ENCODE measurements at places on chromosomes 6 and 20.

- no peak for DNase-seq
These were observed 84.0 kb downstream of the PHACTR3 start for GRCh38 chr20:59688356-59688755.

DNA sequence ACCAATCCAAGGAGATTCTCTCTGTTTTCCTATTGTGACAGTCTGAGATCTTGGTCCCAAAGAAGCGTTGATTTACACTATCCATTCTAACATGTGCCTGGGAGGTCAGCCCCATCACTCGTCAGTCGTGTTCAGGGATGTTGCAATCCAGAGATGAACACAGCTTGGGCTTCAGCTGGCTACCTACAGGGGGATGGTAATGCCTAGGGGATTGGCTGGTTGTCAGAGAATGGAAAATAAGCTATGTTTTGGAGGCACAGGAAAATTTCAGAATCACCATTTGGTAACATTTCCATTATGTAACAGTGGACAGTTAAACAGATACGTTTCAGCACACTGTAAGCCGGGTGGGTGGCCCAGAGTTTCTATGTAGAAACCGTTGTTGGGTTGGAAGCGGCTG, 147.1 kb upstream of the RALGAPA2 start:
- DNase-seq: no peak

- no peak for DNase-seq
These were observed 10.8 kb upstream of the PARD6B start for GRCh38 chr20:50720582-50720981.

DNA sequence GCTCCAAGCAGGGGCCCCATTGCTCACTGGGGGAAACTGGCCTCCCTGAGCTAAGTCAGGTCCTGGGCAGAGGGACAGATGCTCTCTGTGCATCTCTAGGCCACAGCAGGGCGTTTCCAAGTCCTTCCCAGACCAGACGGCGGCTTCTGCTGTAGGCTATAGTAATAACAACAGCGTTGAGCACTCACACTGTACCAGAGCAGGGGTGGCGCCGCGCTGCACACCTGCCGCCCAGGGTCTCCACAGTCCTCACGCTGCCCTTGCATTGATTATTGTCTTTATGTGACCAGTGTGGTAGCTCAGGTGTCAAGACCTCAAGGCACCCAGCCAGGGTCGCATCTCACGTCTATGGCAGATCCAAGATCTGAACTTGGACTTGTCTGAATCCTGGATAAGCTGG, 14.9 kb upstream of the CCN5 start:
- no peak for DNase-seq

DNA sequence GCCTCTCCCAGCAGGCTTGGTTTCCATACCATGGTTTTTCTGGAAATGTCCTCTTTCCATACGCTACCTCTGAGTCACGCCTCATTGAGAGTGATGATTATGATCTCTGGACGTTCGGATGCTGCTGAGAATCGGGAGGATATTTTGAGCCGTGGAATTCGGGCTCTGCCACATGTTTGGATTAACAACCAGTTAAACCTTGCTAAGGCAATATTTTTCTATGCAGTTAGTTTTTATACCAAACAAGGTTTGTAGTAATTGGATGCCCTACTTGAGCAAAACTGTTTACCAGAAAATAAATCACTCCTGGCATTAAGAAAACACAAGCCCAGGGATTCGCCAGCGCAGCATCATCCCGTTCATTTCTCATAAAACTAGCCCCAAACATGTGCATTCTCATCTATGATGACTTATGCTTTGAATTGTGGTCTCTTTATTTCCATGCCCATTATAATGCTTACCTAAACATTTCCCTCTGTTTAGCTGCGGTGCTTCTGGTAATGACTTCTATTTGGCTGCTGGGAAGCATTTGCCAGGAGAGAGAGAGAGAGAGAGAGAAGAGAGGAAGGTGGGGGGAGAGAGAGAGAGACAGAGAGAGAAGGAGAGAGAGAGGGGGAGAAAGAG, 198.9 kb downstream of the CLIC5 start:
- no peak for DNase-seq

- no peak for DNase-seq
These were observed 14.4 kb downstream of the REPS1 start for GRCh38 chr6:138973466-138974153.

- no peak for DNase-seq
These were observed 396.2 kb downstream of the CD83 start for GRCh38 chr6:14513496-14514393.

- no peak for DNase-seq
These were observed 173.8 kb upstream of the NRSN1 start for GRCh38 chr6:23952245-23952644.

DNA sequence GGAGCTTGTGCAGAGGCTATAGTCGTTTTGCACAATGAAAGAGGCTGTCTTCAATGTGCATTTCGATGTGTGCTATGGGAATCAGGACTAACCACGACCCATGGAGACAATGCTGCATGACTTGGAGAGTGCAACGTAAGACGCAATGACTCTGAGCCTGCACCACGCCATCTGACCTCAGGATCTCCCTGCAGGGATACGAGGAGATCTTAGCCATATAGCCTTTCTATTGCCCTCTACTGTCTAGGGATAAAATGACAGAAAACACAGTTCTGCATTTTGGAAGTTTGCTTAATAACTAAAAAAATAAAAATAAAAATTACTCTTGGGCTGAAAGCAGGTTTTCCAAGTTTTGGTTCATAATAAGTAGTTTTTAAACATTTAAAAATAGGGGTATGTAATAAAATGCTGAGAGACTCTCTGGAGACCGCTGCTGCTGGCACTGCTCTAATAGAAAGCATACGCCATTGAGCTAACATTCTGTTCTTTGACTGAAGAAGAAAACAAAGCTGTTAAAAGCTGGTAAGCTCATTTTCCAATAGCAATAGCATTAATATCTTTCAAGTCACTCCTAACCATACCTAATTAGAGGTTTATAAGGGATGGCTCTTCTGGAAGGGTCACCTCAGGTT, 87.2 kb downstream of the PDE7B start:
- no peak for DNase-seq

- DNase-seq: no peak
These were observed 3.2 kb upstream of the SIRPA start for GRCh38 chr20:1892119-1892385.

DNA sequence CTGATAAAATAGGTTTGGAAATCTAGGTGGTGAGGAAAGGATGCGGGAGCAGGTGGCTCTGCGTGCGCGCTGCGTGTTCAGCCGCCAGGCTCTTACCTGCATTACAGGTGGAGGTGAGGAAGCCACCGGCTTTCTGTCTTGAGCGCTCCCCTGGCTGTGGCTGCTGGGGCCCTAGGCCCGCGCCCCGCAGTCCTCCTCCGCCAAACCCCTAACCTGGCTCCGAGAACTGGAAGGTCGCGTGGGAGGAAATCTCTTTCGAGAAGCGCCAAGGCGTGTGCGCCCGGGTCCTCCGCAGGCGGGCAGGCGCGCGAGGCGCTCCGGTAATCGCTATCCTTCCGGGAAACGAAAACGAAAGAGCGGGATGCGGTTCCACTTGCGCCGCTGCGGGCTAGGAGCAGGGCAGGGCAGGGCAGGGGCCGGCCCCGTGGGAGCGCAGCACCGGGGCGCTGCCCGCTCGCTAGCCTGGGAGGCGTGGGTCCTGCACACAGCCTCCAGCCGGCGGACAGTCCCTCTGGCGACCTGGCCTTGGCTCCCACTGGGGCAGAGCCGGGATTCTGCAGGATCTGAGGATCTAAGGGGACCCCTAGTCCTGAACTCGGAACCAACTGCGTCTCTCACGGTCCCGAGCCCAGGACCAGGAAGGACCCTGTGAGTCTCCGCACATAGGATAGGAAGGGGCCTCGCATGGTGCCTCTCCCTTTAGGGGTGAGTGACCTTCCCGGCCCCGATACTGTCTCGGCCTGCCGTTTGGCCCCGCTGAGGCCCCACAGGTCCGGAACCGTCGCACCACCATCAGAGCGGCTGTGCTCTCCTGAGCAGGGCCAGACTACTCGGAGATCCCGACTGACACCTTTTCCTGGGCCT, at the start of gene ETV7:
ETV7 (minus strand) TSS at position 230 of the 864 bp plus-strand sequence; CDS start at position 102, 128 bp downstream.
- DNase-seq: no peak

DNA sequence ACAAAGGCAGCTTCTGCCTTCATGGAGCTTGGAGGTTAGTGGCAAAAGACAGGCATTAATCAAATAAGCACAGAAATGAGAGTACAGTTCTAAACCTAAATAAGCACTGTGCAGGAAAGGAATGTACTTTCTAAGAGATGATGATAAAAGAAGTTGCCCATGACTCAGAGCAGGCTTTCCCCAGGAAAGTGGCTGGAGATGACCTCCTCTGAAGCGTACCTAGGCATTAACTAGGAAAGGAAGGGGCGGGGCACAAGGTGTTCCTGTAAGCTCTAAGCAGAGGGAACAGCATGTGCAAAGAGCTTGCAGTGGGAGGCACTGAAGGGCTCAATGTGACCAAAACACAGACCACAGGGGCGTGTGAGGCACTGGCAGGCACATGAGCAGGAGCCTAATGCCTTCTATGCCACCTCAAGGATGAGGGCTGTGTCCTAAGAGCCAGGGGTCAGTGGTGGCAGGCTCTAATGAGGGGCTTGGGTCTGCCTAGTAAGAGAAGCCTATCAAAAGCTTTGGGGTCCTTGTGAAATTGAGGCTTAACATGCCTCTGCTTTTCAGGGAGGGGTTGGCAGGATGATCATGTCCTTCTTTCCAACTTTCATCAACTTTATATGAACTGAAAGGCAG, 4.9 kb downstream of the SSTR4 start:
- no peak for DNase-seq

DNA sequence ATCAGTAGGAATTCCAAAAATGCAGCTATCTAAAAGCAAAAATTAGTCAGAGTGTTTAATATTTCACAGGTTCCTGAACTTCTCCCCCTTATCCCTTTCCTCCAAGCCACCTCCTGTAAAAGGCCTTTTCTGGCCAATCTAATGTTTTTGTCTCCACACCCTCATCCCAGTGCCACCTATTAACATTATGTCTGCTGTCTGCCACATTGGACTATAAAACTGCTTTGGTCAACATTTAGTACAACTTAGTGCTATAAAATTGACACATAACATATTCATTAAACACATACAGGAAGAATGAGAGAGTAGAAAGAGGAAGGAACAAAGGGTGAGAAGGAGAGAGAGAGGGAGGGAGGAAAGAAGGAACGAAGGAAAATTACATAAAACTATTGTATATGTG, 47.7 kb downstream of the MMUT start:
- DNase-seq: no peak

DNA sequence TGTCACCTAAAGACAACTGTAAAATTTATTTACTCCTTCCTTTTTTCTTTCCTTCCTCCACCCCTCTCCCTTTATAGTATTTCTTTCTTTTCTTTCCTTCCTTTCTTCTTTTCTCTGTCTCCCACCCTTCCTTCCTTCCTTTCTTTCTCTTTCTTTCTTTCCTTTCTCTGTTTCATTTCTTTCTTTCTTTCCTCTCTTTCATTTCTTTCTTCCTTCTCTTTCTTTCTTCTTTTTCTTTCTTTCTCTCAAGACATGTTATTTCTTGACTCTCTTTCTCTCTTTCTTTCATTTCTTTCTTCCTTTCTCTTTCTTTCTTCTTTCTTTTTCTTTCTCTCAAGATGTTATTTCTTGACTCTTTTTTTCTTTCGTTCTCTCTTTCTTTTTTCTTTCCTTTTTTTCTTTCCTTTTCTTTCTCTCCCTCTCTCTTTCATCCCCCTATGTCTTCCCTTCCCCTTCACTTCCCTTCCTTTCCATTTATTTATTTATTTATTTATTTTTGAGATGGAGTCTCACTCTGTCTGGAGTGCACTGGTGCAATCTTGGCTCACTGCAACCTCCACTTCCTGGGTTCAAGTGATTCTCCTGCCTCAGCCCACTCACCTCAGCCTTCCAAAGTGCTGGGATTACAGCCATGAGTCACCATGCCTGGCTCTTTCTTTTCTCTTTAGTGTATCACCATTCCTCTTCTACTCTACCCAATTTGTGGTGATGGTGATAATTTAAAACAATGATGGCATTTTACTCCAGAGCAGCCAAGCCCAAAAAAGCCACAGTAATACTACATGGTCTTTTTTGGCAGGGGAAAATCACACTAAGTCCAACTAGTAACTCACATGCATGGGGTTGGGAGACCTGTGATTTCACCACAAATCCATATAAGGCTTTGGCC, 188.2 kb downstream of the ADGRG6 start:
- no peak for DNase-seq

DNA sequence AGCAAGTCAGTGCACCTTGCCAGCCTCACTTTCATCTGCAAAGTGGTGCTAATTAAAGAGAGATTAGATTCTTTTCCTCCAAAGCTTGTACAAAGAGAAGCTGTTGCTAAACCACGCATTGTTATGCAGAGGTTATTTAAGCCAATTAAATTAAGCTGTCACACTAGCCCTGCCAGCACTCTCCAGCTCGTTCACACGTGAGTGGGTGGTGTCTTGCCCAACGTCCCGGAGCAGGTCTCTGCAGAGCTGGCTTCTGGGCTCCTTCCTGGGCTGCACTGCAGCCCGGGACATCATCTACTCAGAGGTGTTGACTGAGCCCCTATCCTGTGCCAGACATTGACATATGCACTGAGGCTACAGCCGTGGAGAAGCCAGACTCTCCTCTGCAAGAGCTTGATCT, 401.6 kb upstream of the SULF2 start:
- no peak for DNase-seq

- DNase-seq: no peak
These were observed 70.6 kb upstream of the DEFB112 start for GRCh38 chr6:50120300-50120699.

DNA sequence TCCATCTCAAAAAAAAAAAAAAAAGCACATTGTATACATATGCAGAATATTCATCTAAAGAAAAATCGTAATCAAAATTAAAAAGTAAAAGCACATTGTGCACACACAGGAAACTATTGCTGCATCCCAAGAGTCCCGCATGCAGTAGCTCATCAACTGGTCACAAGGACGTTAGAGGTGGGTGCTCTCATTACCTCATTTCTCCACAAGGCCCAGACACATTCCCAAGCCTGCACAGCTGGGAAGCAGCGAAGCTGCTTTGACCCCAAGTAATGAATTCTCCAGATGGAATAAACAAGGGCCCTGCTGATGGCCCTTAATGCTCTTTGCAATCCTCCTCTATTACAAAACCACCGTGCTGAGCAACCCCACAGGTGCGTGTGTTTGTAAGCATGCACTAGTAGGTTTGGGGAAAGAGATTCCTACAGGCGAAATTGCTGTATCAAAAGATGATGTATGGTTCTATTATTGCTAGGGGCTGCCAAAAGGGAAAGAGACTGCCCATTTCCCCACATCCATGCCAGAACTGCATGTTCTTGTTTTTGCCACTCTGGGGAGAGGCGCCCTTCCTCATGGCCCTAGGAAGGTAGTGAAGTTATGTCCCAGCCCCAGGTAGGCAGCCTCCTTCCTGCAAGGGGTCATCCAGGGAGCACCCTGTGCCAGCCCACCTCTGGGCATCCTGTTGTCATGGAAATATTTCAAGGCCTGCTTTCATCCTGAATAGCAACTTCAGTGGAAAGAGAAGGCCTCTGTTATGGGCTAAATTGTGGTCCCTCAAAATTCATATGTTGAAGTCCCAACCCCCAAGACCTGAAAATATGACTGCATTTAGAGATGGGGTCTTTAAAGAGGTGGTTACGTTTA, 34.6 kb upstream of the PTGIS start:
- DNase-seq: no peak

DNA sequence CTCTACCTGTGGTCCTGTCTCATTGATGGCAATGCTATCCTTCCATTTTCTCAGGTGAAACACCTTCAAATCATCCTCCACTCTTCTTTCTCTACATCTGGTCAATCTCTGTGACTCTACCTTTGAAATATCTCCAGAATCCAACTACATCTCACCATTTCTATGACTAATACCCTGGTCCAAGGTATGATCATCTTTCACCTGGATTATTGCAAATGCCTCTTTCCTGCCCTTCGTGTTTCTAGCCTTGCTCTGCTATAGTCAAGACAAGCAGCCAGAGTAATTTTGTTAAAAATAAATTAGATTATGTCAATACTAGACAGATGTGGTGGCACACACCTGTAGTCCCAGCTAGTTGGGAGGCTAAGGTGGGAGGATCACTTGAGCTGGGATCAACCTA, 17.8 kb upstream of the BLCAP start:
- no peak for DNase-seq

Measured in Panc1 (cell line).